Activated CD8-positive, alpha-beta T cell treated with anti-CD3 and anti-CD28 coated beads, Interleukin-2, amount 10 ng/mL, durations not matched to agents 7 days and 5 days (primary cell): ENCODE measurements at places on chromosomes 6 and 20. TPM values are rescaled to one million over a fixed set of nuclear protein-coding genes. Genes with fewer than 3 reads are reported as not detected.

- peaks cover 5% of the 10 kb centered on the region for H3K4me1 ChIP-seq
- no peaks in the 10 kb centered on the region for H3K36me3 ChIP-seq
- no peak for DNase-seq
- H3K27me3 ChIP-seq = peaks cover 2% of the 10 kb centered on the region
These were observed 201.4 kb downstream of the ARHGAP18 start for GRCh38 chr6:129508477-129509145.

DNA sequence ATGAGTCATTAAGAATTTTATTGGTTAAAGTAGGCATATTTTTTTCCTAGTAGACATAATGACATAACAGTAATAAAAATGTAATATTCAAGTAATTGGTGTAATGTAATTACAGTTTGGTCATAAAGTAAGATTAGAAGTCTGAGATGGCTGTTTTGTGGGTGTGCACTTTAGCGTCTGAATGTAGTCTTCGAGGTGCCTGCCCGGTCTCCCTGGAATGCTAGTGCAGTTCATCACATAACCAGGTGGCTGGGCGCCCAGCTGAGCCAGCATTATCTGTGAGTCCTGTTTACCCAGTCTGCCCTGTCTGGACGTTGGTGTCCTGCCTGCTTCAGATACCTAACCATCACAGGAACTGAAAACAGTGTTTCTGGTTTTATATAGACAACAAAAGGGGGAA is 419.1 kb downstream of the CDC5L start:
- peaks cover 11% of the 10 kb centered on the region for H3K4me1 ChIP-seq
- H3K4me3 ChIP-seq = no peak overlapping the region
- H3K27ac ChIP-seq = no peak overlapping the region
- H3K36me3 ChIP-seq = peaks cover 12% of the 10 kb centered on the region

GRCh38 chr6:6565069-6565468 is 23.5 kb upstream of the LY86 start:
- H3K27me3 ChIP-seq = no peaks in the 10 kb centered on the region
- no peak overlapping the region for H3K4me3 ChIP-seq
- no peak overlapping the region for H3K27ac ChIP-seq
- peaks cover 12% of the 10 kb centered on the region for H3K36me3 ChIP-seq
- peaks cover 26% of the 10 kb centered on the region for H3K4me1 ChIP-seq

- H3K27me3 ChIP-seq = no peaks in the 10 kb centered on the region
- H3K4me3 ChIP-seq = no peak overlapping the region
- no peak for DNase-seq
- H3K36me3 ChIP-seq = no peaks in the 10 kb centered on the region
- no peak overlapping the region for H3K27ac ChIP-seq
These were observed 98.6 kb downstream of the UST start for GRCh38 chr6:148845464-148845863.

DNA sequence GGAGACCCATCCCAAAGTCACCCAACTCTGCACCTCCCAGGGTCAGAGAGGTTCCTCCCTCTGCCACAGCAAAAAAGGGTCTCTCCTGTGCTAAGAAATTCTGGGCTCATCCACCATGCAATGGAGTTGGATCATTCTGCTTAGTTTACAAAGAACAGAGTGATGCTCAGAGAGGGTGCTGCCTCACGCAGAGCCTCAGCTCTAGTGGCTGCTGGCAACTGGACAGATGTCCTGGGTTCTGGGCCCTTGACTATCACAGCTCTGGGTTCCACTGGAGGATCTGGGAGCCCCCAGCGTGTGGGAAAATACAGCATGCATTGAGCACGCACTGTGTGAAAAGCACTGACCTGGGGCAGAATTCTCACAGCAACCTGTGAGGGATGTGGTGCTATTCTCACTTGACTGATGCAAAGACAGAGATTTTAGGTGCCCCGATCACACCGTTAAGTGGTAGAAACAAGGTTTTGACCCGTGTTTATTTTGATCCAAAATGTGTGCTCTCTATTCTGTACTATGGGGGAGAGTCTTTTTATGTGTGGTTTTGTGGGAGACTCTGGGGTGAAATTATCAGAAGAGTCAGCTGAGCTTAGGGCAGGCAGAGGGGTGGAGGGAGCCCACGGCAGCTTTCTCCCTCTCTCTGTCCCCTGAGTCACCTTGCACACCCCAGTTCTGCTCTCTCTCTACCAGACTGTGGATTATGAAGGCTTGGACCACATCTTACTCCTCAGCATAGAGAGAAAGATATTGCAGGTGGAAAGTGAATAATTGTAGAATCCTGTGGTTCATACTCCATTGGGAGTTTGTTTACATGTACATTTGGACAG is 19.9 kb downstream of the TREML4 start:
- H3K36me3 ChIP-seq = no peaks in the 10 kb centered on the region
- H3K4me3 ChIP-seq = no peak overlapping the region
- no peak for DNase-seq
- peaks cover 27% of the 10 kb centered on the region for H3K27me3 ChIP-seq

Gene CNR1
- total RNA-seq = not detected
